ENCODE measurements at places on chromosomes 1 and 21.

GRCh38 chr1:18232052-18232451, 124.5 kb downstream of the IGSF21 start:
- DNase-seq, result no peak

DNA sequence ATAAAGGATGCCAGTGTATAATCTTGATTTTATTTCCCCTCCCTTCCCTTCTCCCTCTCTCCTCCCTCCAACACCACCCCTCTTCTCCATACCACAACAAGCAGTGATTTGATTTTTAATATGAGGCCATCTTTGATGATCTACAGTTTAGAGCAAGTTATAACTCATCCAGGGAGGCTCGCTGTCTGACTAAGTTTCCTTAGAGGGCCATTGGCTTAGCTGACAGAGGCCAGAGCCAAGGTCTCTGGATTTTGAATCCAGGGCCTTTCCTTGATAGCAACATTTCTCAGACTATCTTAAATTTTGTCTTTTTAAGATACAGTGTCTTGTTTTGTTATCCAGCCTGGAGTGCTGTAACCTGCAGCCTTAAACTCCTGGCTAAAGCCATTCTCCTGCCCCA, 431.0 kb upstream of the USP24 start:
- no peak for DNase-seq

DNA sequence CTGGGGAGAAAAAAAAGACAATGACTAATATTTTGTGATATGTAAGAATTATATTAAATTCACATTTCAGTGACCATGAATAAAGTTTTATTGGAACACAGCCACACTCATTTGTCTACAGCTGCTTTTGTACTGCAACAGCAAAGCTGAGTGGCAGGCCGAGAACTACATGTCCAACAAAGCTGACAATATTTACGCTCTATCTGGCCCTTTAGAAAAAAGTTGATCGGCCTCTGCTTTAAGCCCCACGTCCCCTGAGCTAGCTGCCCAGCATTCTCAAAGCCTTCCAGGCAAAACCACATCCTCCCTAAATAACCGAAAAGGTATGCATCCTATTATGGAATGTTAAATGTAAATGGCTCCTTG, 8.6 kb downstream of the SLC2A1 start:
- DNase-seq, result no peak

DNA sequence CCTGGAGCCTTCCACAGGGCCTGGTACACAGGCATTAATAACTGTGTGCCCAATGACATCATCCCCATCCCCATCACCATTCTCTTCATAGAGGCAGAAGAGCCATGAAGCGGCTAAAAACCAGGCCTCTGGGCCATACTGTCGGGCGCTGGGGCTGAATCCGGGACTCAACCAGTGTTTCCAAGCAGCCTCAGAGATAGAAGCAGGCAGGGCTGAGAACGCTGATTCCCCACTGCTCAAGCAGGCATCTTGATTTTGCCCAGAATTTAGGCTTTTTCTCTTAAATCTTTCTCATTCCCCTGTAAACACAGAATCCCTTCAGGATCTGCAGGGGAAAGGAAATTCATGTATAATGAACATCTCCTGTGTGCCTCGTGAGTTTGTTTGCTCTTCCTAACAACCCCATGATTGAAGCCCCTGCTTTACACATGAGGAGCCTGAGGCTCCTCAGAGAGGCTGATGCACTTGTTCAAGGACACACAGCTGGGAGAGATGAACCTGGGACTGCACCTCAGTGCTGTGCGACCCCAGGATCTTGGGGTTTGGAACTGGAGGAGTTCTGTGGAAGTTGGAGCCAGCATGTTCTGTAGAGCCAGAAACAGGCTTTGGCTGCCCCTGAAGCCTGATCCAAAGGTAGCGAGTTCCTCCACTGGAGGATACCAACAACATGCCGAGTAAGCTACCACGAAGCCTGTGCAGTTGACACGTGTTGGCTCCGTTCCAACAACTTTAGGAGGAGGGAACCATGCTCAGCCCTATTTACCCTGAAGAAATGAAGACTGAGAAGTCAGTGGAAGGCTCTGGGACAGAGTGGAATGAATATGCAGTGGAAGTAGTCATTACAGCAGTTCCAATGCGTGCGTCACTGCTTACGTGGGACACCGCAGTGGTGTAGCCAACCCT, 55.5 kb downstream of the EDN2 start:
- no peak for DNase-seq

GRCh38 chr1:230236301-230237008, 169.4 kb downstream of the GALNT2 start:
- DNase-seq, result no peak

GRCh38 chr1:59360170-59360569, 63.3 kb downstream of the FGGY start:
- DNase-seq, result no peak

DNA sequence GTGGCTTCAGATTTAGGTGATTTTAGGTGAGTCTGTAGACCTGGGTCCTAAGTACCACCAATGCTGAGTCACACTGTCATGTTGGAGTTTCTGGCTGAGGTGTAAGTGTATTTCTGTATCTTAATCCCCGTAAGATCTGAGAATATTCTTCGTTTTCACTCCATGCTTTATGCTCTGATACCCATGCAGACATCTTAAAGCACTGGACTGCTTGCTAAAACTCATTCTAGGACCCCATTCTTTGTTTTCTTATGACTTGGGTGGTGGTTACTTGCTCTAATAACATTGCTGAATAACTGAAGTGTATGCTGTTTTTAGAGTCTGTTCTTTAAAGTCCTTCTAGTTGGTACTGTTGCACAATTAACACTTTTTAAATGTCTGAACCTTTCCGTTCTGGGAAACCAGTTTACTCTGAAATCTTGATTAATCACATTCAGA, 36.6 kb downstream of the CDC42 start:
- no peak for DNase-seq

GRCh38 chr21:43921571-43921978, 56.6 kb downstream of the AGPAT3 start:
- peak; percentile 48 for DNase-seq

DNA sequence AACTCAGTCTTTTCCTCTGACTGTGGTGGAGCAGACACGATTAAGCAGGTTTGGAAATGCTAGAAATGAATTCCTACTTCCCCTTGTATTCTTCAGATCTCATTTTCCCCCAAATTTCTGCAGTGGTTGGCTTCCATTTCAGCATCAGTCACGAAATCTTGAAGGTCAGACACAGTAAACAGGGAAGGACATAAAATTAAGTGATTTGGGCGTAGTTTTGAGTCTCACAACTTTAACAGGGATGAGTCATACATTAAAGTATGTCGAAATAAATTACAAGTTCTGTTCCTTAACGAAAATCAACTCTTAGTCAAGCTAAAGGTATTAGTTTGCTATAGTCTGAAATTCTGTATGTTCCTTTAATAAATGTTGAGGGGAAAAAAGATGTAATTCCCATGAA, 61.1 kb downstream of the HNRNPR start:
- no peak for DNase-seq

GRCh38 chr1:9787702-9788101, 36.1 kb downstream of the CLSTN1 start:
- DNase-seq, result peak; percentile 44

DNA sequence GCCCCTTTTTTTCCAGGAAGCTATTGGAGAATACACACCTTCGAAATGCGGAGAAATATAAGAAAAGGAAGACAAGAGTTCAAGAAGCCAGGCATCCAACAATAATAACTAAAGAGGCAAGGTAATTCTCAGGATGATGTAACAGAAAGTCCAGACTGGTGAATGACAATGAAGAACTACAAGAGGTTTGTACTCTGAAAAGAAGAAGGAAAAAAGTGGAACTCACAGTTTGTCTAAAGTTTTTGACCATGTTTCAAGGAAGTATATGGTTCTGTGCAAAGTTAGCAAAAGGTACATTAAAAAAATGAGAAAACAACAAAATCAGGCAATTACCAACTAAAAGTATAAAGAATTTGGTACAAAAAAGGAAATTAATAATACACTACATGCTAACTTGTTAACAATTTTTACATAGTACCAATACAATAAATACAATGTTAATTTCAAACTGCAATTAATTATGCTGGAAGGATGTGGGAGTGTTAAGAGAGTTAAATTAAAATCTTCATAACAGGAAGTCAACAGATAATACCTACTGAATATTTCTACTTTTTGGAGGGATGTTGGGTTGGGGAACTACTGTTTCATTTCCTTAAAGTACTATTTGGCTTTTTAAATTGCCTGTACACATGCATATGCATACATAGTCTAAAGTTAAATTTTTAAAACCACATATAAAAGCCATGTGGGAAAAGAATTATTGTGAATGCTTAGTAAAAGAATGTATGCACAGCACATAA, 12.9 kb upstream of the CD55 start:
- no peak for DNase-seq

DNA sequence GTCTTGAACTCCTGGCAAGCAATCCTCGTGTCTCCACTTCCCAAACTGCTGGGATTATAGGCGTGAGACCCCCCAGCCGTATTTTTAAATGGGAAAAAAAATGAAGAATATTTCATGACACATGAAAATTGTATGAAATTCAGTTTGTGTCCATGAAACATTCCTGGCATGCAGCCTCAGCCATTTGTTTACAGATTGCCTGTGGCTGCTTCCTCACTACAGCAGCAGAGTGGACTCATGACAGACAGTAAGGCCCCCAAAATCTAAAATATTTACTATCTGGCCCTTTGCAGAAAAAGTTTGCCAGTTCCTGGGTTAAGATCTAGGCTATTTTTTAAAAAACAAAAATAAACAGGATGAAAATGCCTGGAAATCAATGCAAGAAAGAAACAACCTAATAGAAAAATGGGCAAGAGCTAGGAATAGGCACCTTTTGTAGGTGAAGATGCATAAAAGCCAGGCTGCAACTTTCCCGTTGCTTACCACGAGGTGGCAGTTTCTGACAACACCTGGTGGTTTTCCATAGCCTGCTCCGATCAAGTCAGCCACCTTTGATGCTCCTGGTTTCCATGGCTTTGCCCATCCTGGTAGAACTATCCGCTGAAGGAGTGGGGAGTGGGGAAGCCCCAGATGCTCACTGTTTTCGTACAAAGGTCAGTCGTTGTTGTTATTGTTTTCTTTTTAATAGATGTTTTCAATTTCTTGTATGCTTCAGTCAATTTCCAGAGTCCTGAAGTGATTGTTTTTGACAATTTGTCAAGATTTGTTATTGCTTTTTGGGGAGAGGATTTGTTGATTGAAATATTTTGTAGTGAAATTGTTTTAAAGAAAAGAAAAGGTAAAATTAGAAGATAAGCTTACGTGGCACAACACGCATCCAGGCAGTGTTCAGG, 24.3 kb downstream of the UBE2Q1 start:
- DNase-seq, result no peak

DNA sequence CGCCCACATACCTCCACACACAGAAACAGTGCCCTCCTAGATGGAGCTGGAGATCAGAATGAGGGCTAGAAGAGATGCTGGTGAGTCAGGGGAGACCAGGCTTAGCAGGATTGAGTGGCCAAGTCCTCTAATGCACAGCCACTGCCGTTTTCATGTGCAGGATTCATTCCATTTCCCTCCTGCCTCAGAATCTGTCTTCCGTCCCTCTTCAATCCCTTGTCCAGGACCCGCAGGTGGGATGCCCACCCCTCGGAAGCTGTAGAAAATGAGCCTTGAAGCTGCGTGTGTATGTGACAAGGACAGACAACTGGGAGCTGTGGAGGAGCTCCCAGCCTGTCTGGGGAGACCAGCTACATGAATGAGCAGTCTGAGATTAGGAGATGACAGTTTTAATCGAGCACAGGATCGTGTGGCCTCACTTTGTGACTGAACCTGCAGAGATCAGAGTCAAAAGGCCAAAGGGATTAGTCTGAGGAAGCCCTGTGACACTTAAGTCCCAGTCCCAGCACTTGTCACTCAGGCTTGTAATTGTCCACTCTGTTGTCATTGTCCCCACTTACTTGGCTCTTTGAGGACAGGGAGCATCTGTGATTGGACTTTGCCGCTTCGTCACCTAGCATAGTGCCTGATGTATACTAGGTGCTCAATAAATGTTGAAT, 22.0 kb downstream of the LGR6 start:
- DNase-seq, result no peak

- DNase-seq, result no peak
Measured at GRCh38 chr1:151514366-151514765, 3.2 kb downstream of the CGN start.

DNA sequence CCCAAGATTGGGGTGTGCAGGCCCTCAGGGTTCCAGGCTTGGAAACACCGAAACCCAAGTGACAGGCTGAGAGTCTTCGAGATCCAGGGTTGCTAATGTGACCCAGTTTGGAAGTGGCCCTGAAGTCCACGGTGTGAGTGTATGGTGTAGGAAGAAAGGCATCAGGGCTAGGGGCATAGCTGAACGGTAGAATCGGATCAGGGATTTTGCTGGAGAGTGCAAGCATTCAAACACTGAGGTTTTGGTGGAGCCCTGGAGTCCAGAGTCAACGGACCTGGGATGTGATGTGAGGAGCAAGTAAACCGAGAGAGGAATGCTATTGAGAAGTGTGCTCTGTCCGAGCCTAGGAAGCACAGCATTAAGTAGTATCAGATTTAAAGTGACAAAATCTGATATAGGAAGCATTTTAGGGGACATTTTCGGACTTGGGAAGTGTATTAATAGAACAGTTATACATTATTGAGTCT, 958 bp downstream of the NFYC start:
- no peak for DNase-seq

DNA sequence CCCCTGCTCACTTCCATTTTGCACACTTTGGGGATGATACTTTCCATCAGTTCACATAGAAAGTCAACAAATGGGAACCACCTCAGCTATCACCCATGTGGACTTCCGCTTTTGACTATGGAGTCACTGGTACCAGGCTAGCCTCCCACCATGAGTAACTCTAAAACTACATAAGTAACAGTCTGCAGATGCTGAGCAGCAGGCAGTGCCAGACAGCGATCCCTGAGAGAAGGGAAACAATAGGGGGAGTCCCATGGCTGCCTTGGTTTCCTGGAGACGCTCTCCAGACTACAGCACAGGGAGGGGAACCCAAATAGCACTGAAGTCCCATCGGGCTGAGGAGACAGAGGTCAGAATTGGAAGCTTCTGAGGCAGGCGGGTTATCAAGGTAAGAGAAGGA, 2.8 kb upstream of the TFF2 start:
- no peak for DNase-seq

Data from T follicular helper cell (primary cell).